Subcutaneous preadipocyte (primary cell): ENCODE measurements at places on chromosomes 5 and 9. TPM values are rescaled to one million over a fixed set of nuclear protein-coding genes. Genes with fewer than 3 reads are reported as not detected.

Gene C9orf153
- total RNA-seq, result 0.20 and 0.37 TPM in 2 replicates

Gene IER5L
- total RNA-seq, result 39.5 and 47.0 TPM in 2 replicates

Gene TEX48
- total RNA-seq, result not detected in 2 replicates

Gene PTGES
- total RNA-seq, result 56.2 and 76.0 TPM in 2 replicates

Gene GFI1B
- total RNA-seq, result not detected in 2 replicates
